ENCODE measurements at places on chromosomes 4 and X. TPM values are rescaled to one million over a fixed set of nuclear protein-coding genes. Genes with fewer than 3 reads are reported as not detected.
A peak's percentile ranks its signal among the peaks of the same experiment; 100 is the strongest.

- H3K27me3 ChIP-seq = no peaks in the 10 kb centered on the region
- H3K4me3 ChIP-seq = no peak overlapping the region
- H3K27ac ChIP-seq = no peak overlapping the region
- H3K36me3 ChIP-seq = no peaks in the 10 kb centered on the region
- DNase-seq = no peak
- H3K4me1 ChIP-seq = no peaks in the 10 kb centered on the region
Measured at GRCh38 chr4:144090744-144091143, 49.8 kb downstream of the GYPA start.

DNA sequence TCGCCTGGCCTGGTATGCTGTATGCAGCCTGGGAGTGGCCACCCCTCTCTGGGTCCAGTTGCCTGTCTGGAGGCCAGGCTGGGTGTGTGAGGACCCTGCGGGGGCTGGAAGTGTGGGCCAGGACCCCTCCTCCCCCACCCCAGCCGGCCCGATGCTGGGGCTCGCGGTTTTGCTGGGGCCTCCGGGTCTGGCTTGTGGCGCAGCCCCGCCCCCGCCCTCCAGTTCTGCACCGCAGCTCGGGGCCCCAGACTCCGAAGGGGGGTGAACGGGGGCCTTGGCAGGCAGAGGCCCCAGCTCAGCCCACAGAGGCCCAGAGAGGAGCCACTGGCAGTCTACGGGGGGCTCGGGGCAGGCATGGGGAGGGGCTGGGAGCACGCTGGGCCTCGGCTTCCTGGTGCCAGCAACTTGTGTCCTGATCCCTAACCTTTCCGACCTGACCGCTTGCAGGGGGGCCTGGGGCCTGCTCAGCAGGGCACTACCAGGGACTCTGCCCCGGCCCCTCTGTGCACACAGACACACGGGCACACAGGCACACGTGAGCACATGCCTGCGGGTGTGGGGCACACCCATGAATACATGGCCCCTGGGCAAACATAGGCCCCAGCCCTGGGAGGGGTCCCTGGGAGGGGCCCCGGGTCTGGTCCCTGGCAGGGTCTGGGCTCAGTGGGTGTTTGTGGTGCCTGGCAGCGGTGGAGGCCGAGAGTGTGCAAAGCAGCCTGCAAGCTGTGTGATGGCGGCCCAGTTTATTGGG, 21.4 kb upstream of the FGFR3 start:
- no peak overlapping the region for H3K4me3 ChIP-seq
- no peak overlapping the region for H3K27ac ChIP-seq

GRCh38 chr4:54539500-54540029, 118.2 kb upstream of the KIT start:
- peak overlapping the region; percentile 44 for H3K27ac ChIP-seq
- DNase-seq = peak; percentile 63
- H3K27me3 ChIP-seq = peaks cover 7% of the 10 kb centered on the region

- no peak overlapping the region for H3K4me3 ChIP-seq
- H3K36me3 ChIP-seq = no peaks in the 10 kb centered on the region
- H3K4me1 ChIP-seq = no peaks in the 10 kb centered on the region
- no peak overlapping the region for H3K27ac ChIP-seq
- H3K27me3 ChIP-seq = peaks cover 7% of the 10 kb centered on the region
Measured at GRCh38 chrX:153386097-153386496, 15.1 kb downstream of the PNMA6E start.

- DNase-seq = no peak
- no peaks in the 10 kb centered on the region for H3K4me1 ChIP-seq
- H3K27me3 ChIP-seq = no peaks in the 10 kb centered on the region
- H3K4me3 ChIP-seq = no peak overlapping the region
- H3K36me3 ChIP-seq = no peaks in the 10 kb centered on the region
- no peak overlapping the region for H3K27ac ChIP-seq
Measured at GRCh38 chr4:11566444-11567022, 137.8 kb upstream of the HS3ST1 start.

The ADGRL3 gene
- total RNA-seq = not detected

The GPRASP1 gene
- total RNA-seq = 0.96 TPM

DNA sequence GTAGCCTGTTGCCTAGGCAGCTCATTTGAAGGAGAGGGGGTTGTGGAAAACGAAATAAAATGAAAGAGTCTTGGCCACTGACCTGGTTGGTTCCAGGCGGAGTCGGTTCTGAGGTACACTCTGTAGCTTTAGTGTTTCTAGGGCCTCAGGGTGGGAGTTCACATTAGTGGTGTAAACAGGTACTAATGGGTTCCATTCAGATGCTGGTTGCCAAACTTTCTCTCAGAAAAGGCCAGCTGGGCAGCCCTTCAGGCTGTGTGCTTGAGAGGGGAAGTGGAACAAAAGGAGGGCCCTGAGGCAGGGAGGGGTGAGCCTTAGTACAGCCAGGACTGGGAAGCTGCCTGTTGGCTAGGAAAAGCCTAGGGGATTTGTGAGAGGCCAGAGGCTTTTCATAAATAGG, 24.8 kb downstream of the NHSL2 start:
- H3K36me3 ChIP-seq = no peaks in the 10 kb centered on the region
- H3K4me3 ChIP-seq = no peak overlapping the region
- peaks cover 2% of the 10 kb centered on the region for H3K4me1 ChIP-seq
- peaks cover 12% of the 10 kb centered on the region for H3K27me3 ChIP-seq
- H3K27ac ChIP-seq = no peak overlapping the region
- DNase-seq = no peak

GRCh38 chr4:94371290-94371689, 28.7 kb upstream of the HPGDS start:
- H3K27ac ChIP-seq = no peak overlapping the region
- H3K4me3 ChIP-seq = no peak overlapping the region
- H3K4me1 ChIP-seq = no peaks in the 10 kb centered on the region
- no peaks in the 10 kb centered on the region for H3K36me3 ChIP-seq
- H3K27me3 ChIP-seq = peaks cover 23% of the 10 kb centered on the region

DNA sequence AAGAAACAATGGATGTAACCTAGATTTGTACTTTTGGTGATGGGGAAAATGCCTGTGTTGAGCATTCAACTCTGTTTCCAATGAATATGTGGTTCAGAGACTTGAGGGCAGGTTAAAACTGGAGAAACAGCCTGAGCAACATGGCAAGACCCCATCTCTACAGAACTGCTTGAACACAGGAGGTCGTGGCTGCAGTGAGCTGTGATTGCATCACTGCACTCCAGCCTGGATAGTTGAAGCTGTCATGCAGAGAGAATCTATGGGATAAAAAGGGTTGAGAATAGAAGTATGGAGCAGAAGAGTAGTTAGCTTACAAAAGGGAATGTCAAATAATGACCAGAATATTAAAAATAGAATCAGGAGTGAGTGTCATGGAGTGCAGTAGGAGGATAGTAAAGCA, 134.8 kb upstream of the PDE5A start:
- no peak for DNase-seq
- no peak overlapping the region for H3K27ac ChIP-seq
- peaks cover 5% of the 10 kb centered on the region for H3K4me1 ChIP-seq
- H3K4me3 ChIP-seq = no peak overlapping the region

DNA sequence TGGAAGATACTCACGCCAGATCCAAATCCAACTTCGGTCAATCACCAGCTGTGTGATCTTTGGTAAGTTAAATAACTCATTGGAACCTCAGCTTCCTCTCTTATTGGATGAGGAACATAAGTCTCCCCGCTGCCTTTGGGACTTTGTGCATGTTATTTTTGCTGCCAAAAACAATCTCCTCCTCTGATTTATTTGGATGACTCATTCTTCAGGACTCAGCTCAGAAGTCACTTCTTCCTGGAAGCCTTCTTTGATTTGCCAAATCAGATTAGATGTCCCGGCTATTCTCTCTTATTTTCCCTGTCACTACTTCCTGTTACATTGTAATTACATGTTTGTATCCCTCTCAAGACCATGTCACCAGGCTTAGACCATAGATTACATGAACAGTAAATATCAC, 138.0 kb upstream of the BOD1L1 start:
- H3K27ac ChIP-seq = no peak overlapping the region
- DNase-seq = no peak
- no peaks in the 10 kb centered on the region for H3K36me3 ChIP-seq
- no peak overlapping the region for H3K4me3 ChIP-seq
- H3K27me3 ChIP-seq = peaks cover 5% of the 10 kb centered on the region

The SOX3 gene
- not detected for total RNA-seq

The NEIL3 gene
- 3.8 TPM for total RNA-seq

DNA sequence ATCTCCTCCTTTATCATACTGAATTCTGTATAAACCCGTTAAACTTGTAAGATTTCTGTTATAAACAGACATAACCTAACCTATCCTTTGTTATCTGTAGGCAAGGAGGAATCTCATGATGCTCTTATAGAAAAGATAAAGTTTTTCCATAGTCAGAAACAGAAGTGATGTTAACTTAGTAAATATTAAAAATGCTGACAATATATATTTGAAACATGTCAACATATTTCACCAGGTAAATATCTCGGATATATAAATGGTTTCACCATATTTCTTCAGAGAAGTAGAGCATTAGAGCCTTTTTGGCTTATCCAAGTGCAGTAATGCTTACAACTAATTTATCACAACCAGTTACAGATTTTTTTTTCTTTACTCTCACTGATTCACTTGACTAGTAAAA, 625.9 kb downstream of the PDHA2 start:
- no peaks in the 10 kb centered on the region for H3K36me3 ChIP-seq
- DNase-seq = no peak
- H3K4me3 ChIP-seq = no peak overlapping the region
- H3K4me1 ChIP-seq = no peaks in the 10 kb centered on the region
- H3K27ac ChIP-seq = no peak overlapping the region

GRCh38 chrX:113512700-113513395, 672.2 kb upstream of the AMOT start:
- H3K27me3 ChIP-seq = no peaks in the 10 kb centered on the region
- H3K4me1 ChIP-seq = peaks cover 71% of the 10 kb centered on the region
- peak; percentile 72 for DNase-seq
- no peaks in the 10 kb centered on the region for H3K36me3 ChIP-seq
- peak overlapping the region; percentile 93 for H3K27ac ChIP-seq
- H3K4me3 ChIP-seq = peak overlapping the region; percentile 84

The C4orf46 gene
- 11.3 TPM for total RNA-seq

GRCh38 chrX:112641449-112641848, 38.3 kb downstream of the LHFPL1 start:
- H3K27me3 ChIP-seq = peaks cover 2% of the 10 kb centered on the region
- H3K4me1 ChIP-seq = no peaks in the 10 kb centered on the region
- H3K4me3 ChIP-seq = no peak overlapping the region
- DNase-seq = no peak
- H3K27ac ChIP-seq = no peak overlapping the region

The TLL1 gene
- 0.79 TPM for total RNA-seq

- no peak overlapping the region for H3K27ac ChIP-seq
- peaks cover 24% of the 10 kb centered on the region for H3K27me3 ChIP-seq
- no peak overlapping the region for H3K4me3 ChIP-seq
- H3K36me3 ChIP-seq = peaks cover 9% of the 10 kb centered on the region
Measured at GRCh38 chr4:6437826-6438238, 34.6 kb downstream of the PPP2R2C start.

DNA sequence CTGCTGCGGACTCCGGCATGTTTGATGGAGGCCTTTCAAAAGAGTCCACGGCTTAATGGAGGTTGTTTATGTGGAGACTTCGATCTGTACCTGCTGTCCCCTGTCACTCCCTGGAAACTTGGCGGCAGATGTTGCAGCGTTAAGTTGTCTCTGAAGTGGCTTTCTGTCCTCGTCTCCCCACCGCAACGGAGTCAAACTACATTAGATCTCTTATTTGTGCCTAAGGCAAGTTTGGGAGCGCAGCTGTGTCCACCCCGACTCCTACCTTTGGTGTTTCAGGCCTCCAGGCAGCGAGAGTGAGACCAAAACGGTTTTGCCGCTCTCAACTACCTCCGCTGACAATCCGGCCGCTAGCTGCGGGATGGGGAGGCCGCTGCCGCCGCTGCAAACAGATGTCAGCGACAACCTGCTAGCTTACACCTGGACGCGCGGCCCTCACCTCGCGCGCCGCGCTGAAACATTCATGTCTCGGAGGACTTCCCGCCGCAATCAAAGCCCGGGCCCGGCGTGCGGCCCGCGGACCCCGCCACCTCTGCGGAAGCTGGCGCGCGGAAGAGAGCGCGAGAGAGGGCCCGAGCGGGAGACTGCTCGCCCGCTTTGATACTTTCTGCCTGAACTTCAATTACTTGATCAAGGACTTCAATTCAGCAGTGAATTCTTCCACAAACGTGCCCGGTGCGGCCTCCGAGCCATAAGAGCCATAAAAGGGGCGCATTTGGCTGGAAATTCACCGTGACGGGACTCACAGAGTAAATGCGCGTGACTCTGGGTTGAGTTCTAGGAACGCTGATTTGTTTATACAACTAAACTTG, 108.4 kb downstream of the ANTXR2 start:
- no peak overlapping the region for H3K27ac ChIP-seq
- H3K36me3 ChIP-seq = peaks cover 28% of the 10 kb centered on the region
- H3K4me3 ChIP-seq = no peak overlapping the region

GRCh38 chrX:1378306-1378759, 13.6 kb downstream of the SLC25A6 start:
- no peak overlapping the region for H3K27ac ChIP-seq
- peaks cover 3% of the 10 kb centered on the region for H3K36me3 ChIP-seq
- DNase-seq = no peak

- H3K4me3 ChIP-seq = no peak overlapping the region
- peak overlapping the region; percentile 22 for H3K27ac ChIP-seq
- peaks cover 52% of the 10 kb centered on the region for H3K4me1 ChIP-seq
- H3K27me3 ChIP-seq = no peaks in the 10 kb centered on the region
- peaks cover 35% of the 10 kb centered on the region for H3K36me3 ChIP-seq
Measured at GRCh38 chr4:79982601-79983322, 90.3 kb downstream of the ANTXR2 start.

DNA sequence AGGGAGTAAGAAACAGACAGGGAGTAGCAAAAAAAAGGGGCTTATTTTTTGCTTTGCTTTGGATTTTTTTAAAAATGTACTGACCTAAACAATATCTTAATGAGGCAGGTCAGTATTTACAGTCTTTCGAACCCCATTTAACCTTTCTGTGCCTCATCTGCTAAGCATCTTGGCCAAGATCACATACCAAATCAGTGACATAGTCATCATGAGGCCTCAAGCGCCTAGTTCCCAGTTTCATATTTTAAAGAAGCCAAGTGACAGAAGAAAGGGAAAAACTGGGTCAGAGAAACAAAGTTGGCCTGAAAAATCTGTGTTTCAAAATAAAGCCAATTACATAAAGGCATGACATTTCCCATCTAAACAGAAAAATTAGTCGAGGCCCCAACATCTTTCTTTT, 94.6 kb upstream of the WDR44 start:
- H3K36me3 ChIP-seq = no peaks in the 10 kb centered on the region
- peaks cover 6% of the 10 kb centered on the region for H3K4me1 ChIP-seq
- H3K4me3 ChIP-seq = no peak overlapping the region
- H3K27ac ChIP-seq = no peak overlapping the region
